ENCODE measurements at places on chromosomes 1 and 21. TPM values are rescaled to one million over a fixed set of nuclear protein-coding genes. Genes with fewer than 3 reads are reported as not detected.

FAM229A gene
- total RNA-seq, result 0.77 TPM

NBPF10 gene
- 5.4 TPM for total RNA-seq

C1orf87 gene
- total RNA-seq, result not detected

FAM131C gene
- 0.33 TPM for total RNA-seq

Data from uterine smooth muscle cell (primary cell).